Right atrium auricular region (tissue), 2 donors: ENCODE measurements at places on chromosomes 1 and 21. TPM values are rescaled to one million over a fixed set of nuclear protein-coding genes. Genes with fewer than 3 reads are reported as not detected.

The DCST1 gene
- not detected for total RNA-seq

The FABP3 gene
- total RNA-seq = 3,211 TPM

The VCAM1 gene
- 6.4 TPM for total RNA-seq

The PCP4 gene
- total RNA-seq = 6.6 TPM

The CCDC27 gene
- total RNA-seq = not detected

- no peak for DNase-seq
These were observed 3.7 kb upstream of the RHEX start for GRCh38 chr1:206049293-206049692.

GRCh38 chr1:198558402-198558801, 17.9 kb upstream of the ATP6V1G3 start:
- DNase-seq = no peak

DNA sequence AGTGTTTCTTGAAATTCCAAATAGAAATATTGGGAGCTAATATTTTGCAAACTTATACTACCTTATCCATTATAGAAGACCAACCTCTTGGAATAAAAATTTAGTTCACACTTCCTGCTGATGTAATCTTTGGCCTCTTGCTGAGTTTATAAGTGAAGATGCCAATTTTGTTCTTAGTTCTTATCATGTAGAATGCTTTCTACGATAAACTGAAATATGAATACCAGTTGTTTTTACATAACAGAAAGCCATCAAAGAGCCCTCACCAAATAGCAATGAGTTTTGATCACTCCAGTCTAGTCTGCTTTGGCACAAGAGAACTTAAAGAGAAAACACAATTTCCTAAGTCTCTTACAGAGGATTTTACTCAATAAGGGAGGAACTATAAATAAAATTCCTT, 89.5 kb downstream of the DENND1B start:
- DNase-seq = no peak

- no peak for DNase-seq
These were observed 229.0 kb downstream of the FMN2 start for GRCh38 chr1:240320659-240321058.

DNA sequence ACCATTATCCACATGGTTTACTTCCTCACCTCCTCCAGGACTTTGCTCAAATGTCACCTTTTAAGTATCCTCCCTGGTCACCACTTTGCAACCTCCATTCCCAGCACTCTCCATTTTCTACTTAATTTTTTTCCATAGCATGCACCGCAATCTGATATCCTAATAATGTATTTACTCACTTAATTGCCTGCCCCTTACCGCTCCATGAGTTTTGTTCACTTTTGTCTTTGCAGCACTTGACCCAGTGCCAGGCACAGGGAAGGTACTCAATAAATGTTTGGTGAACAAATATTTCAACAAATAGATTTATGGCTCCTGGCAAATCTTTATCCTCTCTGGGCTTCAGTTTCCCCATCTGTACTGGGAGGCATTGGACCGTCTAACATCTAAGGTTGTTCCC, 53.6 kb downstream of the UBE2T start:
- no peak for DNase-seq

- no peak for DNase-seq
These were observed 2.5 kb upstream of the MYBPH start for GRCh38 chr1:203178083-203178482.

DNA sequence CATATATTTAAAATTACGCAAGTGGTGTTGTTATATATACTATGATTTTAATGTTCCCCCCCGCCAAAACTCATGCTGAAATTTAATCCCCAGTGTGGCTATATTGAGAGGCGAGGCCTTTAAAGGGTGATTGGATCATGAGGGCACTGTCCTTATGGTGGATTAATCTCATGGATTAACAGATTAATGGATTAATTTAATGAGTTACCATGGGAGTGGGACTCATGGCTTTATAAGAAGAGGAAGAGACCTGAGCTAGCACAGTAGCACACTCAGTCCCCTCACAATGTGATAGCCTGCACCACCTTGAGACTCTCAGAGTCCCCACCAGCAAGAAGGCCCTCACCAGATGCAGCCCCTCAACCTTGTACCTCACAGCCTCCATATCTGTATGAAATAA, 34.8 kb downstream of the C1orf198 start:
- no peak for DNase-seq

GRCh38 chr1:246295968-246296367, 211.1 kb downstream of the SMYD3 start:
- no peak for DNase-seq

- no peak for DNase-seq
These were observed 568.8 kb downstream of the LMO4 start for GRCh38 chr1:87897481-87897880.

- no peak for DNase-seq
These were observed 29.7 kb downstream of the SSBP3 start for GRCh38 chr1:54376430-54377039.

DNA sequence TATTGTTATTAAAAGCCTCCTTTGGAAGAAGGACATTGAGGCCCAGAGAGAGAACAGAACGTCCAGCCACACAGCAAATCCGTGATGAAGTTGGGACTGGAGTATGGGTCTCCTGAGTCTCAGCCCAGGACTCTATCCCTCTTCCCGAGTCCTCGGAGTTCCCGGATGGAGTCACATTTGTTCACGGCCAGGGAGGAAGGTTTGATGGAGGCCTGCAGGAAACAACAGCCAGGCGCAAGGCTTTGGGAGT, 357 bp upstream of the TXLNA start:
- DNase-seq = no peak

GRCh38 chr1:167454894-167455785, 63.2 kb downstream of the CD247 start:
- peak; percentile 65 for DNase-seq

- DNase-seq = no peak
These were observed 168.1 kb downstream of the ZBTB18 start for GRCh38 chr1:244219149-244219548.

DNA sequence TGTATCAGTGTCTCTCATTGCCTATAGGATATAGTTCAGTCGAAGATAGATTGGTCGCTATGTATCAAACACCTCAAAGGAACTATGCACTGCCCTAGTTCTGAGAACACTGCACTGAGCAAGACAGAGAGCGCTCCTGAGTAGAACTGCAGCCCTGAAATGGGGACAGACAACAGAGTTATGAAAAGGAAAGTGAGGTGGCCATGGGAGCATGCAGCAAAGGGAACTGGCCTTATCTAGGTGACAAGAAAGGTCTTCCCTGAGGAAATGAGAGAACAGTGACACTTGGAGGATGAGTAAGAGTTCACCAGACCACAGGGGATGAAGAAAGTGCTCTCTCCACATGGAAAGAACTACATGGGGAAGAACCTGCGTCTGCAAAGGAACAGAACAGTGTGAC, 7.5 kb upstream of the G0S2 start:
- no peak for DNase-seq

- DNase-seq = no peak
These were observed 10.6 kb upstream of the COL6A1 start for GRCh38 chr21:45970674-45971615.

DNA sequence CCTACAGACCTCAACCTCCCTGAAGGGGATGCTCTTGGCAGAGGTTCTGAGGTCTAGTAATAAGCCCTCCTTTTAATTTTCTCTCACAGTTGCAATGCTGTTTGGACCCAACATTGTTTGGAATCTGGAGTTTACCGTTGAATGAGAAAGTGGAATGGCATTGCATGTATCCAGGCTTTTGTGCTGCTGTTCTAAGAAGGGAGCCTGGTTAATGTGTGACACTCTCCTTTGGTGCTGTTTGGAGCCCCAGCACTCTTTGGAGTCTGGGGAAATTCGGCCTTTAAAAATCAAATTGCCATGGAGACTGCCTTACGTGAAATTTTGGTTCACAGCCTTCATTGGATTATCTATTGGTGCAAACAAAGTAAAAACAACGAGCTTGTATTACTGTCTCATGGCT, 23.7 kb upstream of the TMEM61 start:
- DNase-seq = no peak

- no peak for DNase-seq
These were observed 1512.5 kb upstream of the B3GALT2 start for GRCh38 chr1:194698908-194699318.

DNA sequence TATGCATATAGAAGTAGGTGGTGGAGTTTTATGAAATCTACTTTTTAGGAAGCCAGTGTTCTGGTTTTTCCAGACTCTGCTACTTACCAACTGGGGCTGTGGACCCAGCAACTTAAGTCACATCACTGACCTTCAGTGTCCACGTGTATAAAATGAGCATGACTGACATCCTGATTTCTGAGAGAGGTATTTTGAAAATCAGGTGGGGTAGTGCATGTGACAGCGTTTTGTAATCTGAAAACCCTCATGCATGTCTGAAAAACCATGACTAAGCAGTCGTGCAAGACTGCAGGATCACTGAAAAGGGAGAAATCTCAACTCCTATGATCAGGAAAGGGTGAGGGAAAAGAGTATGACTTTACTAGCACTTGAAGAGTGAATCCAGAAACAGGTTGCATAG, 26.1 kb downstream of the CR1L start:
- no peak for DNase-seq
